ENCODE measurements at places on chromosomes 7 and 10. TPM values are rescaled to one million over a fixed set of nuclear protein-coding genes. Genes with fewer than 3 reads are reported as not detected.

CCDC3 gene
- 0.94 TPM for total RNA-seq

TRIM73 gene
- total RNA-seq: 1.6 TPM

NUP42 gene
- 23.3 TPM for total RNA-seq

UCN3 gene
- total RNA-seq: not detected

EPO gene
- total RNA-seq: not detected

CFAP69 gene
- total RNA-seq: 1.8 TPM

OR6V1 gene
- total RNA-seq: not detected

MGMT gene
- 6.1 TPM for total RNA-seq

SPDYE11 gene
- not detected for total RNA-seq

CPVL gene
- total RNA-seq: 0.14 TPM

STEAP4 gene
- not detected for total RNA-seq

UBE2H gene
- 68.8 TPM for total RNA-seq

LIPK gene
- total RNA-seq: not detected

TMEM273 gene
- not detected for total RNA-seq

GIMAP6 gene
- total RNA-seq: not detected

CDH23 gene
- 3.1 TPM for total RNA-seq

MRLN gene
- total RNA-seq: not detected

ABCA13 gene
- 0.05 TPM for total RNA-seq

PGAM2 gene
- total RNA-seq: not detected

HSPA14 gene
- total RNA-seq: 35.1 TPM

AKR1B15 gene
- total RNA-seq: 41.2 TPM

CALHM3 gene
- total RNA-seq: 0.38 TPM

PDCD11 gene
- 37.8 TPM for total RNA-seq

BICC1 gene
- 23.6 TPM for total RNA-seq

LRMDA gene
- total RNA-seq: 4.2 TPM

HOXA10 gene
- 7.5 TPM for total RNA-seq

STEAP1B gene
- total RNA-seq: not detected

HPSE2 gene
- total RNA-seq: not detected

MYH16 gene
- total RNA-seq: 0.51 TPM

GPR141 gene
- total RNA-seq: not detected

EPDR1 gene
- 58.4 TPM for total RNA-seq

GHRHR gene
- 0.29 TPM for total RNA-seq

DKK1 gene
- 429 TPM for total RNA-seq

SUGCT gene
- total RNA-seq: 1.8 TPM

ANKRD61 gene
- 0.50 TPM for total RNA-seq

KCNH2 gene
- 0.37 TPM for total RNA-seq

SLC39A12 gene
- not detected for total RNA-seq

OR2A5 gene
- not detected for total RNA-seq

CLCN1 gene
- total RNA-seq: 0.06 TPM

CPA2 gene
- total RNA-seq: 0.15 TPM

SSBP1 gene
- total RNA-seq: 320 TPM

TAS2R41 gene
- total RNA-seq: not detected

IL15RA gene
- total RNA-seq: 4.5 TPM

MYOZ1 gene
- total RNA-seq: not detected

EMX2 gene
- not detected for total RNA-seq

HYAL4 gene
- total RNA-seq: not detected

COPG2 gene
- 11.3 TPM for total RNA-seq

STEAP1 gene
- 13.5 TPM for total RNA-seq

PAX2 gene
- total RNA-seq: 0.34 TPM

NPFFR1 gene
- not detected for total RNA-seq

PRLHR gene
- not detected for total RNA-seq

NEURL1 gene
- 0.18 TPM for total RNA-seq

CFAP43 gene
- total RNA-seq: 0.13 TPM

ERLIN1 gene
- 55.8 TPM for total RNA-seq

Measured in A549 treated with RU486 at 1 μM for 4 hours (cell line).